GM04503 (cell line): ENCODE measurements at places on chromosomes 6 and 20.

GRCh38 chr20:8526610-8527009, 394.5 kb downstream of the PLCB1 start:
- DNase-seq: no peak

DNA sequence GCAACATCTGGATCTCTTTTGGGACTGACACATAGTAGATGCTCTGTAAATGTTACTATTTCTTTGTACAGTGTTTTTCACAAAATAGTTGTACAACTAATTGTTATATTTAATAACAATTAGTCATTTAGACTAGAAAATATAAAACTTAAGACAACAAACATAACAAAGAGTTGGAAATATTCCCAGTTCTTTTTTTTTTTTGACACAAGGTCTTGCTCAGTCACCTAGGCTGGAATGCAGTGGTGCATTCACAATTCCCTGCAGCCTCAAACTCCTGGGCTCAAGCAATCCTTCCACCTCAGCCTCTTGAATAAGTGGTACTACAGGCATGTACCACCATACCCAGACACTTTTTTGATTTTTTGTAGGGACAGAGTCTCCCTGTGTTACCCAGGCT, 105.8 kb downstream of the UTRN start:
- DNase-seq: no peak

DNA sequence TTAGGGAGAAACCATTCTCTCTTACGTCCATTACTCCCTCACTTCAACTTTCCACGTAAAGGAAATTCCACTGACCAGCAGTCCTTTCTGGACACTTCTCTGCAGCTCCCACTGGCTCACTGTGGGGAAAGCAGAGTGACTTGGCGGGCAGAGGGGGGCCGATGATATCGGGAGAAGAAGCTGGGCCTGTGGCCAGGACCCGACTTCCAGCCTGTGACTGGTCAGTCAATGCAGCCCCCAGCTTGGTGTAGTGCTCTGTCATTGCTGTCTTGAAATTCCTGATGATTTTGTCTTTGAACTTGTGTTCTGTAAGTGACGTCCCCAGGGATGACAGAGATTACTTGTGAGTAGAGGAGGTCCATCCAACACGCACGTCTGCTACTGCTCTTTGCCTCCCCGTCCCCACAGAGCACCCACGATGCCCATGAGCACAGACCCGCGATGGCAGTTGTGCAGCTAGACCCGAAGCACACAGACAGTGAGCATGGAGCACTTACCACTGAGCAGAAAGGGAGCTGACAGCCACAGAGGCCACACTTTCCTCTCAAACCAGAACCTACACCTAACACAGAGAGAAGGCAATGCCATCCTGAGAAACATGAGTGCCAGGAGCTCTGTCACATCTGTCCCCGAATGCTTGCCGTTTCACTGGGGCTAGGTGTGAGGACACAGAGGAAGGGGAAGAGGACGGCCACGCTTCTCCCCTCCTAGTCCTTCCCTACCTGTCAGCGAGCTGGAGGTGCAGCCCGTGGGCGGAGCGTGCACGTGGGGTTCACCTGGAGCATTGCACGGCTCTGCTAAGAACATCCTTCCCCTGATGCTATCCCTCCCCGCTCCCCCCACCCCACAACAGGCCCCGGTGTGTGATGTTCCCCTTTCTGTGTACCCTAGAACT, 25.7 kb downstream of the DACT2 start:
- DNase-seq: no peak

DNA sequence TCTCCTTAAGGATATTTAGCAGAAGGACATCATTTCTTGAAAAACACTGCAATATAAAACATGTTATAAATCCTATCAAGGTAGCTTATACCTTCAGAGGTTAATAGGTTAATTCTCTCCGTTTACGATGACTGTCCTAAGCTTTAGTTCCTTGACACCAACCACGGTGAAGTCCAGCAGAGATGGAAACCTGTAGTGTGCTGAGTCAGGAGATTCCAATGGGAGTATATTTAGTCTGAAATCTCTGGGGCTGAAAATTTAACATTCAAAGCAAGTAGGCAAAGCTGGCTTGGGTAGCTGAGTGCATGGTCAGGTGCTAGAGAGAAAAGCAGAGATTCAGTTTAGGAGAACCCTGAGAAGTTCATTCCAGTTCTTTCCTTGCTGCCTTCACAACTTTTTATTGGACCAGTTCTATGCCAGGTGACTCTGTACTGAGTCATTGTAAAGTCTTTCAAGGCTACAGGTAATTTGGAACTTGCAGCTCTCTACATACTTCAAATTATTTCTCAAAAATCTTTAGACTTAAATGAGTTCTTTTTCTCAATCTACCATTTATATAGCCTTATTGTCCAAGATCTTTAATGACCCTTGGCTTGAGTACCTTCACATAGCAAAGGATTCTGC, 1009.4 kb upstream of the FLRT3 start:
- DNase-seq: no peak

DNA sequence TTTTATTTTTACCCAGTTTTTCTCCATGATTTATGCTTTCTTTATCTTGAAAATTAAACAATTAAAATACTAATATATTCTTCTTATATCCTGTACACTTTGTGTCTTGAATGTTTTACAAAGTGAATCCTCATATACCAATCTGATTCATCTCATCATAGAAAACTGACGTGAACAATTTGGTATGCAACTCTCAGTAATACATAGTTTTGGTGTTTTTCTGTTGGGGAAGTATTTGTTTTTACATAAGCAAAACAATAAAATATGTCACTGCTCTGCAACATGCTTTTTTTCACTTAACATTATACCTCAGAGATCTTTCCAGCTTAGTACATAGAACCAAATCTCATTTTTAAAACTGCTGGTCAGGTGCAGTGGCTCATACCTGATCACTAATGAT, 14.7 kb downstream of the DNAAF9 start:
- DNase-seq: no peak

DNA sequence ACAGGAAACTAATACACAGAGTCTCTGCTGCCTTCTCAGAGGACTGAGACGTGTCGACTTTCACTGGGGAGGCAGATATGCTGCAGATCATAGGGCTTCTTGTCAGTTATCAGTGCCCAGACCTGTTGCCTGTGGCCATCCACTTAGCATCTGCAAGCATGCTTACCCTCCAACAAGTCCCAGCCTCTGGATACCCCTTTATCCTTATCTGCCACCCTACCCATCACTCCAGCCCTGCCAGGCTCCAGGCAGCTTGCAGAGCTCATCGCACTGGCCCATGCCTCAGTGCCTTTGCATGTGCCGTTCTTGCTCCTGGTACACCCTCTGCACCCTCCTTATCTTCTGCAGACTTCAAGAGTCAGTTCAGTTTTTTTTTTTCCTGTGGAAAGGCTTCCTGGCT, 119.2 kb downstream of the TOX2 start:
- no peak for DNase-seq

GRCh38 chr20:23257848-23258746, 92.5 kb upstream of the NXT1 start:
- DNase-seq: peak; percentile 50
